GM13977 (cell line): ENCODE measurements at places on chromosomes 3 and 15.

DNA sequence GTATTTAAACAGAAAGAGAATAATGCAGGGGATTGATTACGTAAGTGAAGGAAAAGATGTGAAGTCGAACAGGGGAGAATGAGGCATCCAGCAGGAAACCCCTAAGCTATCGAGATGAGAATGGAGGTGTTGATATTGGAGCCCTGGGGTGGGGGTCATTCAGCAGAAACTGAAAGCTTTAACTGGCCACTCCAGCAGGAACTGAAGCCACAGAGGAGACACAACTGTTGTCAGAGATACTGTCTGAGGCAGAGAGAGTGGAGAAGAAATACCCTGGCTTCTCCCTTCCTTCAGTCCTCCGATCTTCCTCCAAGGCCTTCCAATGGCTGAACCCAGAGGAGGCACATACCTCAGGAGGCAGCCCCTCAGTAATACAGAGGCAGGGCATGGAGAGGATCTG, 152.4 kb downstream of the THRB start:
- DNase-seq: no peak

DNA sequence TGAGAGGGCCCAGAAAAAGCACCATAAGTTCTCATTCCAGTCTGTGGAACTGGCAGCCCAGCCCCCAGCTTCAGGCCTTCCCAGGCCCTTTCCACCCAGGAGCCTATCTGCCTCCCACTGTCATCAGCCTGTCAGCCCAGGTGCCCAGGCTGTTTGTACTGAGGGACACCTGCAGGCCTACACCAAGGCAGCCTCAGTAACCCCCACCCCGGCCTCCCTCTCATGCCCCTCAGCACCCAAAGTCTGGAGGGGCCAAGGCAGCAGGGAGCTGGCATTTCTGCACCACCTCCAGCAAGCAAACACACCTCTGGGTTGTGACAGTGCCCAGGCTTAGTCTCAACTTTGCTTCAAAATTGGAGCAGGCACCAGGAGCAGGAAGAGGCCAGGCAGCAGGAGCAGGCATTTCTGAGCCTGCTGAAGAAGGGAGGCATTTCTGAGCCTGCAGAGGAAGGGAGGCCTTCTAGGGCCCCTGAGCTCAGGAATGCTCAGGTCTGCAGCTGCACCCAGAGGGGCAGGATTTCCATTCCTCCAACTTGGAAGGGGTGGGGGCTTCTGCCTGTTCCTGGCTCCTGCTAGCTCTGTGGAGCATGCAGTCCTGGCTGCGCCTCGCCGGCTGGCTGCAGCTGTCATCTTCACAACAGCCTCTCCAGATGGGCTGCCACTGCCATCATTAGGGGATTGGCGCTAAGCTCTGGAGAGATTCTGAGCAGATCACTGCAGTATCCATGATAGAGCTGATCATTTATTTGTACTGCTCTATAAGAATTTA, 396.1 kb downstream of the UNC13C start:
- no peak for DNase-seq

GRCh38 chr3:143216709-143217182, 97.2 kb downstream of the CHST2 start:
- no peak for DNase-seq

- DNase-seq: no peak
Observed at GRCh38 chr3:189502676-189503257, 128.4 kb upstream of the TP63 start.

GRCh38 chr3:123147754-123148535, 53.8 kb upstream of the SEC22A start:
- DNase-seq: no peak

DNA sequence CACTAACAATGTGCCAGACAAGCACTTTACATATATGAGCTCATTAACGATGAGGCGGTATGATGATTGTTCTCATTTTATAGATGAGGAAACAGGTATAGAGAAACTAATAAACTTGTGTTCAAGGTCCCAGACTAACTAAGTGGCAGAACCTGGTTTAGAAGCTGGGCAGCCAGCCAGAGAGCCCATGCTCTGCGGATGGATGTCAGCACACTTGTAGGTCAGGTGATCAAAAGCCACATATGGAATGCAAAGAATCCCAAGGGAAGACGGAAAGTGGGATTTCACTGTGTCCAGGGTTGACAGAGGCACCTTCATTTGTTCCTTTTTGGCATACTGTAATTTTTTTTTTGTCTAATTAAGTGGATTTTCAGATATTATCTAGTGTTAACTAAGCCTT, 103.7 kb downstream of the EFL1 start:
- DNase-seq: no peak

DNA sequence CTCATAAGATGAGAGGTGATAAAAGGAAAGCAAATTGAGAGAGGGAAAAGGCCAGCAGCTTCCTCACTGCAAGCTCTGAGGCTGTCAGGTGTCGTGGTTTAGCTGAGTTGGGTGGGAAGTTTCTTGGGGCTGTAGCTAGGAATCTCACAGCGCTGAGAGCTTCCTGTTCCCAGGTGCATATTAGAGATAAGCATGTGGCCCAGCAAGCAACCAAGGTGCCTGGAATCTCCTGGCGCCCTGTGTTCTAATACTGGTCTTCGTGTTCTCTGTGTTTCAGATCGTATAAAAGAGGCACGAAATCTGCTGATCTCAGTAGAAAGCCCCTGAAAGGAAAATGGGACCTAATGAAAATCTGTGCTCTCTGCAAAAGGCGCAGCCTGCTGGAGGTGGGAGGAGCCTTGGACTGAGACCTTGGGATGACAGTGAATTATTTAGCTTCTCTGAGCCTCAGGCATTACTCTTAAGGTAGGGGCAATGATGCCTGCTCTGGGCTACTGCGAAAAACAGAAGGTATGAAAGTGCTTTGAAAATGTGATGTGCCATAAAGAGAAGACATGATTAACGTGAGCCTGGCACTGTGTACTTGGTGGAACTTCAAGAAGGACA, 499.9 kb downstream of the TBL1XR1 start:
- no peak for DNase-seq

GRCh38 chr3:28915741-28916500, 364.9 kb upstream of the RBMS3 start:
- no peak for DNase-seq

GRCh38 chr3:183148056-183148455, 14.5 kb downstream of the LAMP3 start:
- no peak for DNase-seq

DNA sequence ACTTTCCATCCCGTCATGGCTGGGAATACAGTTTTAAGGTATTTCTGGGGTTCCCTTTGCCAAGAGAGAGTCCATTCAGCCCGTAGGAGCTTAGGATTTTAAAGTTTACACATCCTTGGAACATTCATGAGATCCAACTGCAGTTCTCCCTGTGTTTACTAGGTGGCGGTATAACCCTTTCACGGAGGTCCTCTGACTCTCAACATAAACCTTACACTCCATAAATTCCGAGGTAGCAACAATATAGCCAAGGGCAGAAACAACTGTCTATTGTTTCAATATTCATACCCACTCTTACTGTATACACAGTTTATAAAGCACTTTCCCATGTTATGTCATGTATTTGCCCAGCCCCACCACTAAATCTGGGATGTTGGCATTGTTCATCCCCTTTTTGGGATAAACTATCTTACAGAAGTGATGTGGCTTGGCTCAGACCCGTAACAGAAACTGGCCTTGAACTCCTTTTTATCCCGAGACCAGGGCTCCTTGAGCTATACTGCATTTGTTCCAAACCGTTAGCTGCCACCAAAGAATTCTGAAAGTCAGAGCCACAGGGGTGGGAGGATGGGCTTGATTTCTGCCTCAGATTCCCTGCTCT, 69.2 kb upstream of the COL6A5 start:
- DNase-seq: peak; percentile 56

DNA sequence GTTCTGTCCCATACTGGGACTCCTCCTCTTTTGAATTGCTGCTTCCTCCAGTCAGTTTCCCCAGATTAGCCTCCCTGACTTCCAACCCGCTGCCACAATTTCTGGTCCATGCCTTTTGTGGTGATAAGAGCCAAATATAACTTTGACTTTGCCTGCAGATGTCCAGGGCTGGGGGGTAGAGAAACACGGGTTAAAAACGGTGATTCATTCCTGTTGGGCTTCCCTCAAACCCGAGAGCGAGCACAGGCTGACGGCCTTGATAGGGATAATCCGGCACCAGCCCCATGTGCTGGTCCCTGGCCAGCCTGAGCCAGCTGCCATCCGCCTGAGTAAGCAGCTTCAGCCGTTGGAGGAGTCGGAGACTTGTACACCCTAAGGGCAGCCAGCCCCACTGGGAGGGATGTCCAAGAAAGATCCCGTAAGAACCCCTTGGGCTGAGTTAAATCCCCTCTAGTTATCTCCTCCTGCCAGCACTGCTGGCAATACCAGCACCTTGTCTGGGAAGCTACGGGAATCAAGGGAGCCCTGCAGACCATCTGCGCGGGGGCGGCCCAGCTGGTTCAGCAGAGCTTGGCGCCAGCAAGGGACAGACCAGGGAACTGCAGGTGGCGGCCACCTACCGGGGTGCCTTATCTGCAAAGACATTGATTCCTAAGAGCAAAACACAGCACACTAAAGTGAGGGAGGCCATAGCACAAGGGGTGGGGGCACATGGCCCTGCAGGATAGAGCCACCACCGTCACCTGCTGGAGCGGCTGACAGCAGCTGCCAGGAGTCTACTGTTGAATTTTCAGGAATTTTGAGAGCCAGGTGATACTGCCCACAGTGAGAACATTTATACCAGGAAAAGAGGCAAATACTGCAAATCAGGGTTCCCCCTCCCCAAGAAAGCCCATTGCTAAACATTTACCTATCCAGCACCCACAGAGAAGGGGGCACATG, 18.1 kb downstream of the CSPG4 start:
- DNase-seq: peak; percentile 42

GRCh38 chr3:52429031-52429430, 15.9 kb downstream of the SEMA3G start:
- DNase-seq: no peak

DNA sequence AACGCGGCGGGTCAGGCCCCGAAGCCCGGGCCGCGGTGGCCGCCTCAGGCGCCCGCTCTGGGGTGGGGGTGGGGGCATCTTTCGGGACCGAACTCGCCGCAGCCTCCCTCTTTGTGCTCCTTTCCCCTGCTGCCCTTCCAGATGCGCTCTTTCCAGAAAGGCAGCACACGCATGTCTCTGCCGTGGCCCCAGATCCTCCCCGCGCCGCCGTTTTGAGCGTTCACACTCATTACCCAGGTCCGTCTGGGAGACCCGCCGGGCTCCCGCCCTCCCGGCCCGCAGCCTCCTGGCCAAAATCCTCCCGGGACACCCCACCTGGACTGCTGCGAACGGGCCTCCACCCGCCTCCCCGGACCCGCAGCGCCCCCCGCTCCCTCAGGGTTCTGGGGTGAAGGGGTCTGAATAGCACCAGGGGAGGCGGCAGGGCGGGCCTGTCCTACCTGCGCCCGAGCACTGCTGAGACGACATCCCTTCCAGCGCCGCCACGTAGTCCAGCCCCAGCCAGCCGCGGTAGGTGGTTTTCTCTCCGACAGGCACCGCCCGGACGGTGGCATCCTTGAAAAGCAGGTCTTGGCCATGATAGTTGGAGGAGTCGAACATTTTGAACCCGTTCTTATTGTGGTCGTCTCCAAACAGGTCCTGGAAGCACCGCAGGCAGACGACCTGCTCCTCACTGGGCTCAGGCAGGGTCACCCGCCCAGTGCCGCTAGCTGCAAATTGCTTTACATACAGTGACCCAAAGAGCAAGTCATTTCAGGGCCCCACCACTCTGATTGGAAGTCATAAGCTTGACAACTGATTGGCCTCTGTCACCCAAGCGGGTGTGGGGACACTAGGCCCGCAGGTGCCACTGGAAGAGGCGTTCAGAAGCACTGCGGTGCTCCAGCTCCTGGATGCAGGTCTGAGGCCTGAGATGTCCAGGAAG, 25.9 kb downstream of the MELTF start:
- no peak for DNase-seq

- DNase-seq: no peak
Observed at GRCh38 chr3:63895422-63896189, 16.6 kb downstream of the SCAANT1 start.

GRCh38 chr3:189871418-189871817, 240.2 kb downstream of the TP63 start:
- DNase-seq: no peak

- DNase-seq: no peak
Observed at GRCh38 chr3:171526869-171527268, 66.7 kb upstream of the TNIK start.

DNA sequence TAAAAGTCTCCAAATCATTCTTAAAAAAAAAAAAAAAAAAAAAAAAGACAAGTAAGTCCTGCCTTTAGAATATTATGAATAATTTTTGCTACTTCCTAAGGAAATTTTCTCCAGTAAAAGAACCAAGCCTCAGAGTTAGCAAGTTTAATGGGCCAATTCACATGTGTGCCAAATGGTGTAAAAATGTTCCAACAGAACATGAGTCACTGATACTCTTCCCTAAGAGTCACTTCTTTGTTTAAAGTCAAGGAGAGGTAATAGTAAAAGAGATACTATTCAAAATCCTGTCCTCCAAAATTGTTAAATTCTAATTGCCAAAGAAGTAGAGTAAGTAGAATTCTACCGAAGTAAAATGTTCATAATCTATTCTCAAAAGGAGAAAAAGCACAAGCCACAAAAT, 17.7 kb upstream of the CPA3 start:
- no peak for DNase-seq

DNA sequence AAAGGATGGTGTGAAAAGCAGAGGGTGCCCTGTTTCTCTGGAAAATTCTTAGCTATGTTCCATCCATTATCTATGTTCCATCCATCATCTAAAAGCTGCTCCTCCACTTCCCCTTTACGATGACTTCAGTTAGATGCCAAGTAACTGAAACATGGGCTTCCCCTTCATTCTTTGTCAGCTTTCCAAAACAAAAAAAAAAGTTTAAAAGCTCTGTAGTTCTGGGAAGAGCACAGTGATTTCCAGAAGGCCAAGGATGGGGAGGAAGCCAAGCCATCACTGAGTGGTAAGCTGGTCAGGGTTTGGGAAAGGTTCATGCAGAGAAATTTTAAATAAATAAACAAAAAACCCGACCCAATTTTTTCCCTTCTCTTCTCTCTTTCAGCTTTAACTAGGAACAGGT, 111.5 kb downstream of the CFAP44 start:
- DNase-seq: no peak

DNA sequence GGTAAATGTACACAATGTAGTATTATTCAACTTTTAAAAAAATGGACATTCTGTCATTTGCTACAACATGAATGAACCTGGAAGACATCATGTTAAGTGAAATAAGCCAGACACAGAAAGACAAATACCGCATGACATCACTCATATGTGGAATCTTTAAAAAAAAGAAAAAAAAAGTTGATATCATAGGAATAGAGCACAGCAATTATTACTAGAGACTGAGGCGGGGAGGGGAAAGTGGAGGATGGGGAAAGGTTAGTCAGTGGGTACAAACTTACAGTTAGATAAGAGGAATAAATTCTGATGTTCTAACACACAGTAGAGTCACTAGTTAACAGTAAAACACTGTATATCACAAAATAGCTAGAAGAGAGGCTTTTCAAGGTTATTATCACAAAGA, 22.2 kb downstream of the RYK start:
- no peak for DNase-seq

DNA sequence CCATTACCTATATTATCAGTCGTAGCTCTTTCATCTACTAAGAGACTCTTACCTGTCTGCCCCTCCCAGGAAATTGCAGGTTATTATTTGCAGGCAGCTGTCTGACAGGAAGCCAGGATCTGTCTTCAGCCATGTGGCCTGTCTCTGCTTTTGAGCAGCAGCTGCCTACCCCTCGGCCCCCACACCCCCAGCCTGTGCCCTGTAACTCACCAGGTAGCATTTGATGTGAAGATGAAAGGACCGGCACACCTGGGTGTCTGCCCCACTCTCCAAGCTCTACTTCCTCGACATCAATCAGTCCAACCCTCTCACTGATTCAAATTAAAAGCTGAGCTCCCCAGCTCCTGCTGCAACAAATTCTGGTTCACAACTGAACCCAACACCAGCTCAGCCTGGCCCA, 197.2 kb upstream of the CTNNB1 start:
- no peak for DNase-seq
